ENCODE measurements at places on chromosomes 2 and 18.

DNA sequence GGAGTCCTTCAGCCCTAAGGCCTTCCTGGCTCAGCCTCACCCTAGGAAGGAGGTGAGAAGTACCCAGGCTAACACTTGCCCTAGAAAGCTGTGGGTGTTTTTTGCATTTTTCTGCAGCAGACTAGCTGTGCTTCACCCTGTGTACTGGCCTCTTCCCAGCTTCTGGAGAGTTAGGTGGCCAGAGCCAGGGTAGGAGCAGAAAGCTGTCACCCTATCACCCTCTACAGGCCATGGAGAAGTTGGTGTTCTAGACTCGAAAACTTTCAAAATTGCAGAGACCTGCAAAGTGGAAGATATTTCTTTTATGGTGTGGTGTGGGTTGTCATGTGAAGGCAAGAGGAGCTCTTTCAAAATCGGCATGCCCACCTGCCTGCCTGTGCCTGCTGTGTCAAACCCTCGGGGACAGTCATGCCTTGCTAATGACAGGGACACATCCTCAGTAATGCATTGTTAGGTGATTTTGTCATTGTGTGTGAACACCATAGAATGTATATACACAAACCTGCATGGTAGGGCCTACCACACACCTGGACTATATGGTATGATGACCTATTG lies 29.8 kb downstream of the EHD3 start:
- DNase-seq = no peak

- no peak for DNase-seq
Measured at GRCh38 chr2:40450796-40451430, 977 bp downstream of the SLC8A1 start.

- DNase-seq = peak; percentile 98
Measured at GRCh38 chr2:102063941-102064678, 72.3 kb downstream of the IL1R2 start.

DNA sequence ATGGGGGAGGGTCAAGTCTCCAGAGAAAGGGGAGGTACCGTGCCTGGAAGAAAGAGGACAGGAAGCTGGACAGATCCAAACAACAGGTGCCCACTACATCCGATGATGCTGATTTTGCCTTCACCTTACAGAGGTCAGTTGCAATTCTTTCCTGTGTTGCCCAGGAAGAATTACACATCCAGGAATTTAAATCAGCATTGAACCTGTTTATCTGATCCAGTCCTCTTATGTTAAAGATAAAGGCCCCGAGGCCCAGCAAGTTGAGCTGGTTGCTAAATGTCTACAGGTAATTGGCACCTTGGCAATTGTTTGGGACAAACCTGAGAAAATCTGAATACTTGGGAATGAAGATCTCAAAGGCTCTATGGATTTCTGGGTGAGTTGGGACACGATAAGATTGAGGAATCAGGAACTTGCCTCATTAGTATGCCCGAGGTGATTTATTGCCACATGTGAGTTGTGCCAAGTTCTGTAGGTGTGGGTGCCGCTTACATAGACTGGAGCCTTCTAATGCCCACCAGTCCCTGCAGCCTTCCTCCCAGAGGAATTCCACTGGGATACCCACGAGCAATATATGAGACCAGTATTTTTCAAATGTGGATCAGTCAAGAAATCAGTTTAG lies 6.9 kb upstream of the CNNM4 start:
- no peak for DNase-seq

GRCh38 chr2:137655814-137656213 lies 308.5 kb upstream of the HNMT start:
- no peak for DNase-seq

GRCh38 chr2:10934308-10934978 lies 22.7 kb downstream of the KCNF1 start:
- no peak for DNase-seq

GRCh38 chr18:4308576-4308975 lies 146.5 kb downstream of the DLGAP1 start:
- DNase-seq = no peak

DNA sequence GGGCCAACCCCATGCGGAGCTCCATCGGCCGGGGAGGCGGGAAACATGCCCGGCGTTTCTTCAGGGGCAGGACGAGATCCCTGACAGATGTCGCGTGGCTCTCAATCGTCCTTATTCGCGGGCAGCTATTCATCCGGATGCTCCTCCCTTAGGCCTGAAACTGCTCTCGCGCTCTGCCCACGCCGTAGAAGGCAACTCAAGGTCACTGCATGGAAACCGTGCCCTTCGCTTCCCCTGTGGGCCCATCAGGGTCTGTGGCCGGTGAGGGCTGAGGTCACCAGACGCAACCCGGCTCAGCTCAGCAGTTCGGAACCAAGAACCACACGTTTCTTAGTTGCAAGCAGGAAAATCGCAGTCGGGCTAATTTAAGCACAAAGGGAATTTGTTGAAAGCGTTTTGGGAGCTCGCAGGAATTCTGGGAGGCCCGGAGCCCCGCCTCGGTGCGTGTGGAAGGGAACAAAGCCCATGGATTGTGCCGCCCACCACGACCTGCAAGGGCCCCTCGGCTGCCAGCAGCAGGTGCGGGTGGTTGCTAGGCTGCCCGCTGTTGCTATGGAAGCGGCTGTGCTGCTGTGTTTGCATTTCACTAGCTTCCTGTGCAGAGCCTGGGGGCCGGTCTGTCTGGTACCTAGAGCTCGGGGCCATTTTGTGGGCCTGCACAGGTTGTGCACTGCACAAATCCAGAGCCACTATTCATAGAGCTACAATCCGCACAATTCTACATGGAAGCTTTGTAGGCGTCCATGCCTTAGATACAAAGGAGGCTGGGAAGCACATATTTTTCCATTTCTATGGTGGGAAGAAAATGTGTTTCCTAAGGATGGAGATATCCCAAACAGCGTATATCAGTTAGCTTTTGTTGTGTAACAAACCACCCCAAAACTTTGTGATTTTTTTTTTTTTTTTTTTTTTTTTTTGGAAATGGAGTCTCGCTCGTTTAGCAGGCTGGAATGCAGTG lies 6.0 kb upstream of the ALLC start:
- DNase-seq = no peak

DNA sequence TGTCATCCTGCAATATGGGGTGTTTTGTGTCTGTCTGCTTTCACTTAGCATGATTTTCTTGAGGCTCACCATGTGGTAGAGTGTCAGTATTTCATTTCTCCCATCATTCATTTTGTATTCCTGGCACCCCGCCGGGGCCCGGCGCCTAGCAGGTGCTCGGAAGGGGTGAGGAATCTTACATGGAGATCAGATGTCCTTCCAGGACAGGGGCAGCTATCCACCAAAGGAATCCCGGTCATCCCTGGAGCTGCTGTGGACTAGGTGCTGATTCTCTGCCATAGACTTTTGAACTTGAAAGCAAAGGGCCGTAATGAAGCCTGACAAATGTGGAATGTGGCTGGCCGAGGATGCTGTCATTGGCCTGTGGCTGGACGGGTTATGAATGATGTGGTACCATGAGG lies 2.4 kb downstream of the PRELID3A start:
- no peak for DNase-seq

DNA sequence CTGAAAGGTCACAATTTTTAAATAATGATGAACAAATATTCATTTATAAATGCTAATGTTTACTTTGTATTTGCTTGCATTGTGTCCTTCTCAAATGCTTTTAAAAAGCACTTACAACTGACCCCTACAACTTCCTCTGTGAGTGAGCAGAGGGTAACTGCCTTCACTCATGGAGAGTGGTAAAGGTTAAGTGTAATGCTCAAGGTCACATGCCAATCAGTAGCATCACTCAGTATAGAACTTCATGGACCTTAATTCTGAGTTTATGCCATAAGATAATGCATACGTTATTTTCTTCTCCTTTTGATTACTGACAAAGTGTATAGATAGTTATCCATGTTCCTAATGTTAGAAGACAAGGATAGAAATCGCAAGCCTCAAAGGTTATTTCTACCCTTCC lies 91.8 kb upstream of the SERTAD2 start:
- no peak for DNase-seq

All from AG09319 (cell line).